ENCODE measurements at places on chromosomes 6 and 20.

DNA sequence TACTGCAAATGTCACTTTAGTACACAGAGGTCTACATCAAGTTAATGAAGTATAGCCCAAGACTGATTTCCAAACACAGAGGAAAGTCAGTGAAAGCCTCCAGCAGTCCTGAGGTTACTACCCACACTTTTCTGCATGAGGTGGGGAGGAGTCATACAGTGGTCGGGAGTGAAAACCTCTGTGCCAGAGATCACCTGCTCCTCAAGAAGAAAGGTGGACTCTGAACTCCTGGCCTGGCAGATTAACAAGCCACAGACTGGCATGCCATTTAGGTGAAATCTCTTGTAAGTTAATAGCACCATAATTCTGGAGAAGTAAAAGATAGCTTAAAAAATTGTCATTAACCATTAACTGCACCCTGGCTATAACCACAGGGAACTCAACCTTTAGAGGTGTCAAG lies 125.0 kb upstream of the LAMP5 start:
- DNase-seq = no peak

DNA sequence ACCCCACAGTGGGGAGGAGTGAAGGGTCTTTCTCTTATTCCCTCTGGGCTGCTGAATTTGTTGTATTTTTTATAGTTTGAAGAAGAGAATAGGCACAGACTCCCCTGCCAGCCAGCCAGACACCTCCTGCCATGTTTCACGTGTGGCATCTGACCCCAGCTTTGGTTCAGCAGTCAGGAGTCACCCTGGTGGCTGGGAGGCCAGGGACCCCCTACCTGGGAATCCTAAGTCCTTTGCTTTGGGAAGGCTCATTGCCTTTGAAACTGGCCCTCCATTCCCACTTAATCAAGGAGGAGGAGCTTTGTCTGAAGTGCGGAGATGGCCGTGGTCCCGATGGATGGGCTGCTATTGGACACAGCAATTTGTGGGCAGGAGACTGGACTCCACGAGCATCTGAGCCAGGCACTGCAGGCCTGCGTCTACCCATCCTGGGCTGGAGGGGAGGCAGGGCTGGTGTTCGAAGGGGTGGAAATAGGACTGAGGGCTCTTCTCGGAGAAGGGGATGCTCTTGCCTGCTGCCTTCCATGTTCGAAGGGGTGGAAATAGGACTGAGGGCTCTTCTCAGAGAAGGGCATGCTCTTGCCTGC lies 196.1 kb downstream of the DLL1 start:
- no peak for DNase-seq

DNA sequence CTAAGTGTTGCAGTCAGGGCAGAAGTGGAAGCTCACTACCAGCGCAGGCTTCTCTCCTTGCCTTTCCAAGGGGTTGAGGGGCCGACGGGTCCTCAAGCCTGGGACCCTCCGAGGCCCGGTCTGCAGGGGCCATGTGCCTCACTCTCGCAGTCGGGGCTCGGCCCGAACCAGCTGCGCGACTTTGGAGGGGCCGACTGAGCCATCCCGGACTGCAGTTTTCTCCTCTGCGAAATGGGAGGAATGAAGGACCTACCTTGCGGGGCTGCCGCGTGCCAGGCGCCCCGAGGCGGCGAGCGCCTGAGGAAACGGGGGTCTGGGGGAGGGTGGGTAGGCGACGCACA lies 5.6 kb downstream of the LZTS3 start:
- no peak for DNase-seq

GRCh38 chr6:41639809-41640371 lies 1.6 kb downstream of the MDFI start:
- no peak for DNase-seq

GRCh38 chr6:111858347-111858746 lies 14.9 kb downstream of the FYN start:
- DNase-seq = no peak

DNA sequence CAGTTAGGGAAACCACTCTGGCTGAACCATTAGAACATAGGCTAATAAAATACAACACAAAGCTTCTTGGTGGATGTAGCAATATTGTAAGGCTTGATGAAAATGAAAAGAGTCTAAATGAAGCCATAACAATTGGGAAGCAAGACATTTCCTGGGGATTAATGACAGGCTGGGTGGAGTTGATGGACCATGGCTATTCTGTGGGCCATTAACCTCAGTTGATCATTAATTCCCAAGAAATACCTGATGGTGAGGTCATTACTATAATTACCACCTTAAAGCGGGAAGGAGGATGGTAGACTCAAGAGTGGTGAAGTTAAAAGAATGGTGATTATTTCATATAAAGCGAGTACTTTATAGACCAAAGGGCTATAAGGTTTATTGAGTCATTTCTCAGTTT lies 455.8 kb upstream of the MAP3K7 start:
- no peak for DNase-seq

DNA sequence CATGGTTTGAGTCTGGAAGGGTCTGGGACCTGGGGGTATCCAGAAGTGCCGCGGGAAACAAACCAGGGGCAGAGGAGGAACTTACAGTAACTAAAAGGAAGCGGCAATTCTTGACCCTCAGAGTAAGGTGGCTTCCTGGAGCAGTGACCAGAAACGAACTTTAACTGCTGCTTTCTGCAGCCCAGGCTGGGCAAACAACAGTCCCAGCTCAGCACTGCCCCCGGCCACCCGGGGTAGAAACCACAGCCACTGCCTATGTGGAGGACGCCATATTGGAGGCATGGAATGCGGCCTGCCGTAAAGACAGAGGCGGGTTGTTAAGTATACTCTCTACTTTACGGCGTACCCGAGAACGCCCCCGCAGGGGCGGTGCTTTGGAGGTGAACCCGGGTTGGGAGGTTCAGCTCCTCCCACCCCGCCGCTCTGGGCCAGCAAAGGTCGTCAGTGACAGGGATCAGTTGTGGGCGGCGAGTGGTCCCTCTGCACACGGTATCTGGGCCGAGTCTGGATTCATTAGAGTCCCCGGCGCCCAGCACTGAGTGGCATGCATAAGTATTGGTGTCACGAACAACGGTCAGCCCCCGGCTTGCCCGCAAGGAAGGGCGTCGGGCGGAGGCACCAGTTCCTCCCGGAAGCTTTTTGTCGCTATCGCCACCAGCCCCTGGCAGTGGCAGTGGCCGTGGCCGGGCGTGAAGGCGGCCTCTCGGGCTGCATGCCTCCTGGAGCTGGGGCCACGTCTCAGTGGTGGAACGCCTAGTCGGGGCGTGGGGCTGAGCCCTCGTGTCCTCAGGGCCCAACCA lies at the start of gene PDSS2:
TSS of gene PDSS2 (minus strand) at position 282 of the 800 bp plus-strand sequence. CDS start at position 3, 279 bp downstream.
- DNase-seq = peak; percentile 97

DNA sequence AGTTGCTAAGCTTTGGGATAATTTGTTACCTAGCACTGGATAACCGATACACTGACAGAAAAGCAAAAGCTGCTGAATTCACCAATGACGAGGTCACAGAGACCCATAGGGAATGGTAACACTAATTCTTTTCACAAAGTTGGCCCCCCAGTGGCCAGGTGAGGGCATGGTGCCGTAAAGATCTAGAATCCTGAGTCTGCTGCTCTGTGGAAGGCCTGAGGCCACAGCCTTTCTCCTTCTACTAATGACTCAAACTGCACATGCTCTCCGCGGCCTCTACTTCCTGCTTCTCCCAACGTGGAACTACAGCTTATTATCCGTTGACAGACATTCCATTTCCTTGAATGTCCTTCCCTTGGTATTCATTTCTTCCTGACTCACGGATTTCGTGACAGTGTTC lies 127.1 kb downstream of the OPRM1 start:
- DNase-seq = no peak

DNA sequence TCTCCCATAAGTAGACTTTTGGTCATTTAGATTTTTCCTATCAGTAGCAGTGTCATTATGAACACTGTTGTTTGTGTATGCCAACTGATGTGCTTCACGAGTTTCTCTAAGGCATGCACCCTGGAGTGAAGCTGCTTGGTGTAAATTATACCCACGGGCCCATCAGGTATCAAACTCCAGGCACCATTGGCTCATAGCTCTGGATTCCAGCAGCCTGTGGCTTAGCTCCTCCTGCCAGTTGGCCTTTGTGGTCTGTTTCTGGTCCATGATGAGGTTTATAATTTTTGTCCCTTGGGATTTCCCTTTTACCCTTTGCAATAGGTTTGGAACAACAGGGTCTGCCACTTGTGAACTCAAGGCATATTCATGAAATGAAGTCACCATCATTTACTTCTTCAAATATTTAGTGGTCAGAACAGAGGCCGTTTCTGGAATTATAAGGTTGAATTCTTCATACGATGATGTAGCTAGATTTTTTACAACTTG lies 350.5 kb downstream of the PRL start:
- no peak for DNase-seq

- DNase-seq = no peak
Observed at GRCh38 chr6:104306211-104306610, 553.5 kb downstream of the HACE1 start.

DNA sequence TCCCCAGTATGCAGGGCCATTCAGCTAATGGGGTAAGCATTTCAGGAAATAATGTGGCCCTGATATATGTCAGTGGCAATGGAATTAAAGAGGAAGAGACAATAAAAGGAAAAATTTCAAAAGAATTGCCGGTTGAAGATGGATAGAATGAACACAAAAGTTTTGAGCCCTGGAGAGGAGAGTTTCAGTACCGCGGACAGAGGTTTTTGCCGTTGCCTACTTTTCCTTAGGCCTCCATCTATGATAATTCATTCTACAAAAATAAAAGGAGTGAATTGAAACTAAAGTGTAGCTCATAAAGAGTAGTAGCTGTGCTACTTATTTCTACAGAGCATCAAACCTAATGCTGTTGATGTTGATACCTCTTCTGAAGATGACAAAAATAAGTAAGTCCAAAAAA lies 140.7 kb downstream of the RNASET2 start:
- DNase-seq = no peak

DNA sequence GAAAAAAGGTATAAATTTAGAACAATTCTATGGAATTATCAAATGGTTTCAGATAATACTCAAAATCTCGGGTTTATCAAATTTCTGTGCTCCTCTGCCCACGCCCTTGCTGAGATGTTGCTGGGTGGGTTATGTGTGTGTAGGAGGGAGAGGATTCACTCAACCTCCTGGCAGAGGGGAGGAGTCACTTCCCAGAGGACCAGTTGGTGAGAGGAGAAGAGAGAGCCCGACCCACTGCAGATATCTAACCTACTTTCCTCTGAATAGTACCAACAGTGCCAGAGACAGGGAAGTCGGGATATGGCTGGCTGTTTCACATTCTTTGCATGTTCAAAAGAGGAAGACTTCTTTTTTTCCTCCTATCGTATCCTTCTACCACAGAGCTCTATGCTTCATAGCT lies 187.1 kb upstream of the MAN1A1 start:
- no peak for DNase-seq

DNA sequence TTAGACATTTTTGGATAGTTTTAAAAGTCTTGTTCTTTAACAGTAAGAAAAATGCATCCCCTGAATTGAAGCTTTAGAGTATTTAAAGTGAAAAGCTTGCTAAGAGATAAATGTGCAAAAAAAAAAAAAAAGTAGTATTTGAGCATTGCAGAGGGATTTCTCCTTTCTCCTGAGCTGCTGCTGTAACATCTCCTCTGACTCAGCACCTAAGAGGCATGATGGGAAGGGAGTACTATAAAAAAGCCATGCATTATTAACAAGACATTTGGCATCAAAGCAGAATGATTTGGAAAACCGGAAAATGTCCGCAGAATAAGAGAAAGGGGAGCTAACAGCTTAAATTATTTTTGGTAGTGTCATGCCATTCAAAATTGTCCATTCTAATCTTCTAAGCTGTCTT lies 27.9 kb downstream of the B4GALT5 start:
- DNase-seq = no peak

GRCh38 chr6:63882208-63882607 lies 246.6 kb downstream of the PHF3 start:
- DNase-seq = no peak

GRCh38 chr20:16007164-16007563 lies 566.1 kb downstream of the KIF16B start:
- no peak for DNase-seq

- DNase-seq = no peak
Observed at GRCh38 chr6:107654764-107655163, 164.8 kb downstream of the SOBP start.

- DNase-seq = no peak
Observed at GRCh38 chr20:61853073-61854005, 212.3 kb downstream of the TAF4 start.

DNA sequence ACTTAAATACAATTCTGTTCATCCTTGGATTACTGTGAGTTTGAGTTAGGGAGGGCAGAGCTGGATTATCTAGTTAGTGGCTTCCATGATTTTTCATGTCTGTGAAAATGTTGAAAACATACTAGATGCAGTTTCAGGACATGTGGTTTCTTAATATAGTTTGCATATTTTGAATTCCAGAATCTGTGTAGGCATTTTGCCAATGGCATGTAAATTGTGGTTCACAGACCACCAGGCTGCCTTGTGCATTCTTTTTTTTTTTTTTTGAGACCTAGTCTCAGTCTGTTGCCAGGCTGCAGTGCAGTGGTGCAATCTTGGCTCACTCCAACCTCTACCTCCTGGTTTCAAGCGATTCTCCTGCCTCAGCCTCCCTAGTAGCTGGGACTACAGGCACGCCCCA lies 42.8 kb downstream of the CDC5L start:
- DNase-seq = no peak

- no peak for DNase-seq
Observed at GRCh38 chr6:156564807-156565149, 212.4 kb upstream of the ARID1B start.

GRCh38 chr6:15588971-15589634 lies 73.7 kb downstream of the DTNBP1 start:
- no peak for DNase-seq

- DNase-seq = no peak
Observed at GRCh38 chr6:90197854-90198496, 98.7 kb downstream of the BACH2 start.

- DNase-seq = no peak
Observed at GRCh38 chr20:36507746-36508145, 33.6 kb upstream of the MYL9 start.

DNA sequence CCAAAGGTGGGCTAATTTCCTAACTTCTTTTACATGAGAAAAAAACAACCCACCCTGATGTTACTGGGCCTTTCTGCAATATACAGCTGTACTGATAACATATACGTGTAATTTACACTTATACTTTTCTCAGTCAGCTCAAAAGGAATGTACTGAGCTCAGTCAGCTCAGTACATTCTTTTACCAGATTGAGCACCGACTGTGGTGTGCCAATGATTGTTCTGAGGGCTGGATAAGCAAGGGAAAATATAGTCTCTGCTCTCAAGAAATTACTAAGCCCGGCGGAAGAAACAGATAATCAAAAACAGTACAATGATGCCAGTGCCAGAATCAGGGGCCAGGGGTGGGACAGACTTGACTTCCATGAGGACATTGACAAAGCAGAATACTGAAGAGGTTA lies 10.0 kb upstream of the BLOC1S5 start:
- no peak for DNase-seq

- no peak for DNase-seq
Observed at GRCh38 chr6:4922488-4923037, 81.3 kb downstream of the RPP40 start.

GRCh38 chr20:41359541-41360011 lies 7.0 kb downstream of the EMILIN3 start:
- DNase-seq = no peak

- DNase-seq = no peak
Observed at GRCh38 chr6:100862063-100862462, 19.1 kb downstream of the ASCC3 start.

- DNase-seq = no peak
Observed at GRCh38 chr20:20331817-20332216, 36.1 kb upstream of the INSM1 start.
